NCI-H226 (cell line): ENCODE measurements at places on chromosomes 3 and 15.

GRCh38 chr3:191355406-191355805, 25.1 kb upstream of the UTS2B start:
- no peak for DNase-seq

DNA sequence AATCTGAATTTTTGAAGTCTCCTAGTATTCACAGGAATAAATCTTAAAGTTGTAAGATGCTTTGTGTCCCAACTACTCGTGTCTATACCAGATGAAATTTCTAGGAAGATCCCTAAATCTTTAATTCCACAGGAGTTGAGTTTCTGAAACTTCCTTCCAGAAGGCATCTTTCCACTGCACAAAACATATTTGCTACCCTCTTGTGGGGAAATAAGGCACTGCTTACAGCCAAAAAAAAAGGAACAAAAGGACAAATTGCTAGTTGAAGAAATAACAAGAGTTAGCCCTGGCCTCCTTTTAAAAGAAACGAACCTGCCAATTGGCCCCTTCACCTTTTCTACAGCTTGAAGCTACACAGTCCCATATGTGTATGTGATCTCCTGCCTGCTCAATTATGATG, 54.0 kb downstream of the TAFA4 start:
- no peak for DNase-seq

DNA sequence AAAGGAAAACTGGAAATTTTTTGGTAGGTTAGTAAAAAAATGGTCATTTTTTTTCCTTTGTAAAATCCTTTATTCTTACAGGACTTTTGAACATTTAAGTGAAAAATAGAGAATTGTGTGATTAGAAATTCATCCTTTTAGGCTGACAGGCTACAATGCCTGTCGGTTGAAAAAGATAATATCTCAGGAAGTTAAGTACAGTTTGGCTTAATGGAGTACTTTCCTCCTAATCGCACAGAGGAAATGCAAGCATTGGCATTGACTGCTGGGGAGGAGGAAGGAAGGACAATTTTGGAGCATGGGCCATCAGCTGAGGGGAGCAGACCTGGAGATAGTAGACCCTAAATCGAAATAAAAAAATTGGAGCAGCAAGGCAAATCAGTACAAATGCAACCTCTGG, 135.1 kb upstream of the ICE2 start:
- no peak for DNase-seq

- no peak for DNase-seq
Measured at GRCh38 chr3:27349832-27350231, 19.4 kb downstream of the NEK10 start.

DNA sequence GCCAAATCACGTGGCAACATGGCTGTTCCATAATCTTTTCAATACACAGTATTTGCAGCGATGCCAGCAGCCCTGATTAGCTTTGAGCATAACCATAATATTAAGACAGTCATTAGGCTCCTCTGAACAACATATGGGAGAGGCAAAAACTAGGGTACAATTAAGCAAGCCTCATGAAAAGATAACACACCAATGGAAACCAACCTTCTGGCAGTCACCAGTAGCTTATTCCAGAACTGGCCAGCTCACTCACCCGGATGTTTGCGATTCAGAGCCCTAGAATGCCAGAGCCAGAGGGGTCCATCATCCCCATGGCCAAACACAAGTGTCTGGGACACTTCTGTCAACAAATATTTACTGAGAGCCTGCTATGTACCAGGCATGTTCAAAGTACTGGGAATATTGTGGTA, 48.8 kb upstream of the PLXND1 start:
- DNase-seq: no peak

DNA sequence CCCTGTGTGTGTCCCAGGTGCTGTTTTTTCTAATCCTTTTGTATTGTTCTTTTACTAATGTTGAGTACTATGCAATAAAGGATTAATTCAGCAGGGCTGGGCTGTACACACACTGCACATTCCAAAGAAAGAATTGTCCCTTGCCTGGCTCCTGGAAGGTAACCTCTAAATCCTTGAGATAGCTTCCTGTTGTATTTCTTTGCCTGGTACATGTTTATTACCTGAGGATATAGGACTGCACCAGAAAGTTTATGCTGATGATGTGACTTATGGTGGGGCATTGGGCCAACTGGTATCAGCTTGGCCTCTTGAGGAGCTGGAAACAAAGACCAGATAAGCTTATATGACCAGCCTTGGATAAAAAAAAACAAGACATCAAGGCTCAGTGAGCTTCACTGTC, 26.6 kb upstream of the FAN1 start:
- no peak for DNase-seq

GRCh38 chr3:74465715-74466410, 148.6 kb downstream of the CNTN3 start:
- DNase-seq: no peak

DNA sequence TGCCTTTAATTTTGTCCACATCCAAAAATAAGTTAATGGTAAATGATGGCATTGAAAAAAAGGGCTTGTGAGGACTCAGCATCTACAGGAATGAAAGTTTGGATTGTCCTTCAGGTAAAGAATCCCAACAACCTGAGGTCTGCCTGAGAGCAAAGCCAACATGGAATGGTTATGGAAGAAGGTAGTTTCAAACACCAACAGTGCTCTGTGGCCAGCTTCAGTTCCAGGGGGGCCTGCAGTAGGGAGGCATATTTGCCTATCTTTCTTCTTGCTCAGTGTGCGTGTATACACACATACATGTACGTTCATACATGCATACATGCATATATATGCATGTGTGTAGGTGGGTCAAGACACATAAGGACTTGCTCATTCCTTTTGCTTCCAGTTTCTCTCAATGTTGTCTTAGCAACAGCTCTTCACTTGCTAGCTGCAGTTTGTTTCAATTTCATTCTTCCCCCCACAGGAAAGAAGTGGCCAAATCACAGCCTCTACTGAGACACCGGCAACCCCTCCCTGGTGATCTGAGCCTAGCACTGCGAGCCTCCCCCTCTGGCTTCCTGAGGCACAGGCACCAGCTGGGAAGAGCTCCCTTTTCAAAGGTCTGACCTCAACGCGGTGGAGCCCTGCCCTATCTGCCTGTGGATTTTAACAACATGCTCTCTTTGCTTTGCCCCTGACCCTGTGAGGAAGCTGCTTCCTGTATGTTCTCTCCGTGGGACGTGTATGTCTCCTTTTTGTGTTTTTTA, 146.2 kb downstream of the KLF13 start:
- DNase-seq: peak; percentile 50

DNA sequence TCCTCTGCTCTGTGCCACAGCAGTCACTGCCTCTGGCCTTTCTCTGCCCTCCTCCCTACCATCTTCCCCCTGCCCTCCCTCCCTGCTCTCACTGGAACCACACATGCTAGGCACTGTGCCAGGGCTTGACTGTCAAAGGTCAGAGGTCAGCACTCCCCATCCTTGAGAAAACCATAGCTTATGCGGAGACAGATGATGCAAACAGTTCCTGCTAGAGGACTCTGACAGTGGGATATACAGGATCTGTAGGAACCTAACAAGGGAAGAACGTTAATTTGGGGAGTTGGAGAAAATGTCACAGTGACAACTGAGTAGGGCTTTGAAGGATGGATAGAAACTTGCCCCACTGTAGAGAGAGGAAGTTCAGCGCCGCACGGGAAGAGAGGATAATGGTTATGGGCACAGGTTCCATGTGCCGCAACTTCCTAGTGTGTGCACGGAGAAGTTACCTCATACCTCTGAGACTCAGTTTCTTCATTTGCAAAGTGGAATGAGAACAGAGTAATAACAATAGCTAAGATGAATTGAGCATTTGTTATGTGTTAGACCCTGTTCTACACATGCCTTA, 29.3 kb upstream of the XYLB start:
- no peak for DNase-seq

GRCh38 chr3:82509951-82510603, 748.6 kb upstream of the GBE1 start:
- no peak for DNase-seq

DNA sequence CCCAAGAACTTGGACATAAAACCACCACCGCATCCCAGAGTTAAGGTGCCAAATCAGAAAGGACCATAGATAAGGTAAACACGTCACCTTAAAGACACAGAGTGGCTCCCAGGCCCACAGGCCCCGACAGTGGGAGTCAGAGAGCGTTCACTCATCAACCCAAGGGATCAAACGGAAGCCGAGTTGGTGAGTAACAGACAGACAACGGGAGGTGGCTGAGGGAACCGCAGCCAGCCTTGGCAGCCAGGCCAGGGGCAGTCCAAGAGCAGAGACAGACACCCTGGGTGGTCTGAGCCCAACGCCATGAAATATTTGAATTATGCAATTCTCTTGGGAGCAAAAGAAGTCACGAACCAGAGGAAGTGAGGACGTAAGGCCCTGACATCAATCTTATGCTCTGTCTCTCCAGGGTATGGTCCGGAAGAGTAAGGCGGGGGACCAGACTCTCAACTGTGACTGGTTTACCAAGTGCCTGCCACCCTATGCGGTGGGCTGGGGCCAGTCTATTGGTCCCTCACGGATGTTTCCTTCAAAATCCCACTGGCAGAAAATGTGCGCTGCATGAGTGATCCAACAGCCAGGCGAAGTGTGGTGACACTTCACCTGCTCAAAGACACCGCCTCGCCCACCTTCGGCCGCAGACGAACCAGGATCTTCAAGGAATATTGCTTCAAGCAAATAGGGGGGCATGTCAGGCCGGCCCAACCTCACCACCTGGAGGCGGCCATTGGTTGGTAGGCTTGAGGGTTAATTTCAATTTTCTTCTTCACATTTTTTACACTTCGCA, 34.3 kb downstream of the TMEM44 start:
- DNase-seq: peak; percentile 97

- DNase-seq: no peak
Measured at GRCh38 chr3:122577409-122578031, at the start of gene PARP15. TSS of gene PARP15 (plus strand) at chr3:122577650. CDS start at chr3:122577668, 18 bp downstream.

GRCh38 chr3:32992310-32992686, 40.9 kb downstream of the CCR4 start:
- no peak for DNase-seq

DNA sequence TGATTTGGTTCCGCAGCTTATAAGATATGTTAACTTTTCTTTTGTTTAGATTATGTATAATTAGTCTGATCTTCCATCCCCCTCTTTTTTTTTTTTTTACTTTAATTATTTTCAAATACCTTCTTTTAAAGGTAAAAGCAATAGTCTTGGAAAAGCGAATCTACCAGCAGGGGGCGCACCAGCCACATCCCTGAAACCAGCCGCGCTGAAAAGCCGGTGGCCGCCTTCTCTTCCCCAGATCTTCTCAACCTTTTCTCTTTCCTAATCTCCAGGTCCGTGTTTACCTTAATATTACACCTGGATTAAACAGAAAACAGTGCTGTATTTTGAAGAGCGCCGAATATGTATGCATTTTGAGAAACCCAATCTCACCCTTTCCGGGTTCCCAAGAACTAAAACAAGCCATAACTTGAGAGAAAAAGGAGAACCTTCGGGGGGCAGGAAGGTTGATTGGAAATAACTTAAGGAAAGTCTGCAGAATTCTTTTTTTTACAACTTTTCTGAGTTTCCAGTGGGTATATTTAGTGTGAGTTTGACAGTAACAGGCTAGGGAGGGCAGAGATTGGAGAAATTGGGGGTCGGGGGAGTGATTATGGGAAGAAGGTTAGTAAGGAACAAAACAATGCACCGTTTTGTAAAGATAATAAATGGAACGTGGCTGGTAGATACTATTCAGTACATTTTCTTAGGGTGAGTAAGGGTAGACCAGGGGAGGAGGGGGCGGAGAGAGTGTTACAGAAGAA, 2.0 kb upstream of the SOX2 start:
- DNase-seq: peak; percentile 17

DNA sequence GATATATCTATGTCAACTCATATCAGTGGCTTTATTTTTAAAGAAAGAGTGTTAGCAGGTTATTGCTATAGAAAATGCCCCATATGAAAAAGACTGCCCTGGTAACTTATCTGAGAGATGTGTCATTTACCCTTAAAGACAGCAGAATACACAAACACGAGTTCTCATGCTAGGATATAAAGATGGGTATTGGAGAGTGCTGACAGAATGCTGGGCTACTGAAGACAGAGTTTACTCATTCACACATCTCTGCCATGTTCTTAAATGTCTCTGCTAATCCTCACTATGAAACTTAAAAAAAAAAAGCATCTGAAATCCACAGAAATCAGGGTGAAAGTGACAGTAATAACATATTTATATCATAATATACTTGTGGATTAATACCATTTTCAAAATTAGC, 126.7 kb downstream of the FOXP1 start:
- no peak for DNase-seq
